ENCODE measurements at places on chromosomes 12 and 14. TPM values are rescaled to one million over a fixed set of nuclear protein-coding genes. Genes with fewer than 3 reads are reported as not detected.

DNA sequence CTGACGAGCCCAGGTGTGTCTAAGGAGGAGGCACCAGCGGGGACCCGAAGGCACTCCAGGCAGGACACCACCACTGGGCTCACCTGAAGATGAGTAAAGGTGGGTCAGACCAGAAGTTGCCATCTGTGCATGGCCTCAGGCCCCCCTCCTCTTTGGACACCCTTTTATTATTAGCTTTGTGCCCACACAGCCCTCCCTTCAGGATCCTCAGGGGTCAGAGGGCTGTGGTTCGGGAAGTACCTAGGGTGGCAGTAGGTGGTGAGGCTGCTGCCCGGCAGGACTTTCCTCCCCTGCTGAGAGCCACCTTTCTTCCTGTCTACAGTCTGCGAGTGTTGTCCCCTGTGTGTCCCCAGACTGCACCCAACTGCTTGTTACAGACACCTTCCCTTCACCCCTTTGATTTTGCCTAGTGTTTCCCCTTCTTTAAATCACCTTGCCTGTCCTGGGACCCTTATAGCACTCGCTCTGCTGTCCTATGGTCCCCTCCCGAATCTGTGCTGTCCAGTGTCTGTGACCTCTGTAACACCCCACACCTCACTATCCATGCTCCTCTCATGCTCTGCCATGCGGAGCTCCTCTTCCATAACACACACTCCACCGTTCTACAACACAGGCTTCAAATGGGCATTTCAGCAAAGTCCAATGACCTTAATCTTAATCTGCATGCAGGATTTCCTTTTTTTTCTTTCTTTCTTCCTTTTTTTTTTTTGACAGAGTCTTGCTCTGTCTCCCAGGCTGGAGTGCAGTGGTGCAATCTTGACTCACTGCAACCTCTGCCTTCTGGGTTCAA lies 25.7 kb downstream of the SOAT2 start:
- DNase-seq, result no peak
- peaks cover 6% of the 10 kb centered on the region for H3K27me3 ChIP-seq
- H3K36me3 ChIP-seq, result no peaks in the 10 kb centered on the region
- no peak overlapping the region for H3K27ac ChIP-seq

- H3K4me3 ChIP-seq, result no peak overlapping the region
- no peak overlapping the region for H3K27ac ChIP-seq
- DNase-seq, result no peak
- H3K27me3 ChIP-seq, result no peaks in the 10 kb centered on the region
- H3K36me3 ChIP-seq, result no peaks in the 10 kb centered on the region
- no peaks in the 10 kb centered on the region for H3K4me1 ChIP-seq
These were observed 141.4 kb downstream of the TMEM132D start for GRCh38 chr12:129762436-129762835.

GRCh38 chr14:99684410-99684934 lies 374 bp downstream of the CYP46A1 start:
- peaks cover 36% of the 10 kb centered on the region for H3K27me3 ChIP-seq
- peak overlapping the region; percentile 69 for H3K4me3 ChIP-seq

DNA sequence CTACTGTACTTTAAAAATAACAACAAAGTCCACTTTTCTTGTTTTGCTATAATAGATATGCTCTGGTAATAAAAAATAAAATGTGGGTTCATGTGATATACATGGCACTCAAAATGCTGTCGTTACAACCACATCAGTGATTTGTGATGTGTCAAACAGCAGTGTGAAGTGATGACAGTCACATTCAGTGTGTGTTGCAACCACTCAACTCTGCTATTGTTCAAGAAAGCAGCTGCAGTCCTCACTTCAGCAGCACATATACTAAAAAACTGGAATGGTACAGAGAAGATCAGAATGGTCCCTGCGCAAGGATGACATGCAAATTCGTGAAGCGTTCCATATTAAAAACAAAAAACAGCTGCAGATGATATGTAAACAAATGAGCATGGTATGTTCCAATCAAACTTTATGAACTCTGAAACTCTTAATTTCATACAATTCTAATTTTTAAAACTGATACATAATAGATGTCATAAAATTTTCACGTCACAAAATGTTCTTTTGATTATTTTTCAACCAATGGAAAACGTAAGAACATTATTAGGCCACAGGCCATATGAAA lies 6.7 kb downstream of the TRMT5 start:
- H3K27me3 ChIP-seq, result no peaks in the 10 kb centered on the region
- H3K36me3 ChIP-seq, result peaks cover 10% of the 10 kb centered on the region
- H3K4me3 ChIP-seq, result no peak overlapping the region
- no peak for DNase-seq
- no peak overlapping the region for H3K27ac ChIP-seq

DNA sequence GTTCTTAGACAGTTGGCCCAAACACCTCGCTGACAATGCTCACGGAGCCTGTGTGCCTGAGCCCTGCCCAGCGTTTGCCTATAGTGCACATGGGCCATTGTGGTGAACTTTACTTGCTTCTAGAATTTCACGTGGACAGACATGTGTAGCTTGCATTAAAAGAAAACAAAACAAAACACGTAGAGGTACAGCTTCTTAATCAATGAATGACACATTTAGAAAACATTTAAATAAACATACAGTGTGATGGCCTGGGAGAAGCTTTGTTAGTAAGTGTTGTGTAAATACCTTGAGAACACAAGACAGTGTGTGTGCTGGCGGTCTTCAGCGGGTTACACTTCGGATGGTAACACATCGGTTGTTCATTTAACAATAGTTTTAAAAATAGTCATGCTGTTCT lies 38.1 kb downstream of the SMOC1 start:
- no peaks in the 10 kb centered on the region for H3K27me3 ChIP-seq
- H3K36me3 ChIP-seq, result no peaks in the 10 kb centered on the region
- DNase-seq, result no peak

ALDH1L2 gene
- 22.8 TPM for total RNA-seq
